GM06990 (cell line): ENCODE measurements at places on chromosomes 12 and 14.
A peak's percentile ranks its signal among the peaks of the same experiment; 100 is the strongest.

DNA sequence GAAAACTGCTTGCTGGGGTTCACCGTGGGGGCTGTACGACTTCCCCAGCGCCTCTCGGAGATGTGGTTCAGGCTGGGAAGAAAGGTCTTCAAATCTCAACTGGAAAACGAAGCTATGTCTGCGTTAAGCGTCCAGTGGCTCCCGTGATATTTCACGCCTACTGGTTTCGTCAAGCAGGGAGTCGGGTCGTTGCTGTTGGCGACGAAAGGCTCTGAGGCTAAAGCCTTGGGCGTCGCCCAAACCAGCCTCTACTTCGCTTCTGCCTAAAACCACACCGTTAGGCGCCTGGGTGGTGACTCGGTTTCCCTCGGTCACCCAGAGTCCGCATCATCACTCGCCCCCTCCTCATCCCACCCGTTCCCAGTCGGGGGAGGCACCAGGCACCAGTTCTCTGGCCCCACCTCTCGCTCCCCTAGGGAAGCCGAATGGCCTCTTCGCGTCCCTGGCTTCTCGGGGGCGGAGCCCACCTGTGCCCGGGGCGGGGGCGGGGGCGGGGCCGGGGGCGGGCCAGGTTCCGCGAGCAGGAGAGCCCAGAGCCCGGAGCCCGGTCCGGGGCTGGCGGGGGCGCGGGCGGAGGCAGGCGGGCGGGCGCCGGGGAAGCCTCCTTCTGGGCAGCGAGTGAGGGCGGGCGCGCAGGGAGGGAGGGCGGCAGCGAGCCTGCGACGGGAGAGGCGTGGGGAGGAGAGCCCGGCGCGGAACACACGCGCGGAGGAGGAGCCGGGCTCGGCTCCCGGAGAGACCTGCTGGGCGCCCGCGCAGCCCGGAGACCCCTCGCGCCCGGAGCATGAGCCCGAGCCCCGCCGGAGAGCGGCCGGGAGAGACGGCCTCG lies at the start of gene B4GALNT3:
TSS of gene B4GALNT3 (plus strand) at position 510 of the 829 bp plus-strand sequence. CDS start 438 bp downstream, outside the sequence.
- peak; percentile 14 for DNase-seq

GRCh38 chr12:67981287-67982162 lies 7.7 kb upstream of the IFNG-AS1 start:
- no peak for DNase-seq

DNA sequence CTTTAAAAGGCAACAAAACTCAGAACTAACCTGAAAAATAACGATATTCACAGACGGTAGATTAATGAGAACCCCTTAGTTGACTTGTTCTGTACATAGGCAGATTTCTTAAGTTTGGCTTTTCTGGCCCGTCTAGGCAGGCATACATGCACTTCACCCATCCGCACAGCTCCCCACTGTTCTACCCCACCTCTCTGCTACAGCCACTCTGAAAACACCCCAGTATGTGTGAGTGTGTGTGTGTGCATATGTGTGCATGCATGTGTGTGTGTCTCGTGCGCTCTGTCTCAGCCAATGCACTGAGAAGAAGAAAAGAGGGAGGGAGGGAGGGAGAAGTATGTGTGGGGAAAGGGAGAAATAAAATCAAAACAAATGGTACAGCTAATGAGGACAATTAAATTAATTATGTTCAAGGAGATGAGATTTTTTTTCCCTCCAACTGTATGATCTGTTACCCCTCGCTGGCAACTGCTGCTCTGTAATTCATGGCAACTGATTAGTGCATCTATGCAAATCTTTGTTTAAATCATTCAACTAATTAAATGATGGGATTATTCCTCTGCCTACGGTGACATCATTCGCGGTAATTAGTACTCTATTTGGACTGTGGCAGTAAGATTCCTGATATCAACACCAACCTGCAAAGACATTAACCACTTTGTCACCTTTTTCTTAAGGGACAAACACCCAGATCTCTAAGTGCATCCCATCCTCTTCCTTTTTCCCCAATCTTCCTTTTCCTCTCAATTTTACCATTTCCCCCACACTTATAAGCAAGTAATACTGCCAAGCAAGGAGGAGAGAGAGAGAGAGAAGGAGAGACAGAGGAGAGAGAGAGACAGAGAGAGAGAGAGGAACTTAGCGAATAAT lies 2.2 kb upstream of the LMO3 start:
- DNase-seq, result no peak

DNA sequence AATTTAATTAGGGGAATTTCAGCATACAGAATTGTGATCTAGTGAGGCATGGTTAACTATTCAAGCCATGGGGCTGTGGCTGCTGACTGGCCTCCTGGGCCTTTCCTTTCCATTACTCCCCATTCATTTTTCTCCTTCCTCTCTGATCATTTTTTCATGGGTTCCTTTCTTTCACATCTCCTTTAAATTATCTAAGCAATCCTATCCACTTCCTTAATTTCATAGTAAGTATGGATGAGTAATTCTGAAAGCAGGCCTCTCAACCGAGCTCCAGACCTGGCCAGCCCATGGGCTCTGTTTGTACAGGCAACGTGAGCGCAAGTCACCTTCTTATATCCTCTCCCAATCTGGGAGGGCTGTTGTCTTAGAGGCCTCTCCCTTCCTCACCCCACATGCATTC lies 13.4 kb downstream of the CKAP4 start:
- no peak for DNase-seq

- no peak for DNase-seq
Measured at GRCh38 chr12:55893723-55894122, 34.0 kb downstream of the PYM1 start.

- no peak for DNase-seq
Measured at GRCh38 chr12:8057839-8058238, 8.3 kb downstream of the C3AR1 start.

- no peak for DNase-seq
Measured at GRCh38 chr12:30839643-30840220, 85.0 kb upstream of the CAPRIN2 start.

DNA sequence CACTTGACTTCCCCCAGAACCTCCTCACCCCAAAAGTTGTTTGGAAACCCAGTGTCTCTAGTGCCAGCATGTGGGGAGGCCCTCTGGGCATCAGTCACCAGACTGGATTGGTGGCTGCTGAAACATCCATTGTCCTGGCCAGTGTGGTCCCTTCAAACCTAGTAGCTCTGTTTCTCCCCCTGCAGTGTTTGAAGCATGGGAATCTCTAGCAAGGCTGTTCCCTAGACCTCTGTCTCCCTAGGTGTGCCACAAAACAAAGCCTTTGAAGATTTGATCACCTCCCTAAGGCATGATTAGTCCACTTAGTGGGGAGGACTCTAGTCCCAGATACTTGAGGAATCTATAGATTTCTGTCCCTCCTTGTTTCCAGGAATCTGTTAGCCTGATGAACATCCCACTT lies 60.3 kb downstream of the ARF6 start:
- no peak for DNase-seq

DNA sequence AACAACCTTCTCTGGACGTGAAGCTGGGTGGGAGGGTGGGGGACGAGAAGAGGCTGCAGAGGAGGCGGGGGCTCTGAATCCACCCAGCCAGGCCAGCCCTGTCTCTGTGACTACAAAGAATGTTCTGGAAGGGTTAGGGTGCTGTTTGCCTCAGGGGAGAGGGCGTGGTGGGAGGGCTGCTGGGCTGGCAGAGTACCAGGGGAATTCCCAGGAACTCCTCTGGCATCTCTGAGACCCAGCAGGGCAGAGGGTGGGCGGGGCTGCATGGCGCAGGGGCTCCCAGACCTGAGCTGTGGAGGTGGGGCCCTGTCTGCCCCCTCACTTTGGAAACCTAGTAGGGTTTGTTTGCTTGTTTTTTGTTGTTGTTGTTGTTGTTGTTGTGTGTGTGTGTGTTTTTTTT lies 45.5 kb upstream of the FZD10 start:
- DNase-seq, result no peak

- DNase-seq, result no peak
Measured at GRCh38 chr12:127270193-127270592, 996.8 kb upstream of the TMEM132C start.

DNA sequence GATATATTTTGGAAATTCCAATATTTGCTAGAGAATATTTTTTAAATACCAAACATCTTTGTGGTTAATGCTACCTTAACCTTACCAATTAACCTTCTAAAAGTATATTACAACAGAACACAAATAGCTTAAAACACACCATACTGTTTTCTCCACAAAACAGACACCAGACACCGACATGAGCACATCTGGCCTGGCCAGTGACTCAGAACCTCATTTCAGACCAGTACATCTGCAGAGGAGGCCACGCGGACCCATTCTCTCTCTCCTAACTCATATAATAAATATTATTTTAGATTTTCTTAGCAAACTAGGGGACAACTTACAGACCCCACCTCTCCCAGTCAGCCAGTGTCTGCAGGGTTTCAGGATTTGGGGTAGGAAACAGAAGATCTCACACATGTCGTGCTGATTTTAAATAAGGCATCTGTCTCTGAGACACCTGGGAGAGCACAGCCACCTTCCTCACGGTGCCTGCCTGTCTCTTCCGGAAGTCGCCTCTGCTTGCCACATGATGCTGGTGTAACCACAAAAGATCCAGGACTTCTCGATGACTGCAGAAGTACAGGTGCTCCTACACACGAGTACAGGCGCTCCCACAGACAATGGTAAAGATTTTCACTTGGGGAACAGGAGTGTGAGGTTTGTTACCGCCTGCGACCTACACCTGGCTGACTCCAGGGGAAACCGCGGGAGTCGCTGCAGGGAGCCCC lies 9.7 kb upstream of the ANKLE2 start:
- DNase-seq, result peak; percentile 70

DNA sequence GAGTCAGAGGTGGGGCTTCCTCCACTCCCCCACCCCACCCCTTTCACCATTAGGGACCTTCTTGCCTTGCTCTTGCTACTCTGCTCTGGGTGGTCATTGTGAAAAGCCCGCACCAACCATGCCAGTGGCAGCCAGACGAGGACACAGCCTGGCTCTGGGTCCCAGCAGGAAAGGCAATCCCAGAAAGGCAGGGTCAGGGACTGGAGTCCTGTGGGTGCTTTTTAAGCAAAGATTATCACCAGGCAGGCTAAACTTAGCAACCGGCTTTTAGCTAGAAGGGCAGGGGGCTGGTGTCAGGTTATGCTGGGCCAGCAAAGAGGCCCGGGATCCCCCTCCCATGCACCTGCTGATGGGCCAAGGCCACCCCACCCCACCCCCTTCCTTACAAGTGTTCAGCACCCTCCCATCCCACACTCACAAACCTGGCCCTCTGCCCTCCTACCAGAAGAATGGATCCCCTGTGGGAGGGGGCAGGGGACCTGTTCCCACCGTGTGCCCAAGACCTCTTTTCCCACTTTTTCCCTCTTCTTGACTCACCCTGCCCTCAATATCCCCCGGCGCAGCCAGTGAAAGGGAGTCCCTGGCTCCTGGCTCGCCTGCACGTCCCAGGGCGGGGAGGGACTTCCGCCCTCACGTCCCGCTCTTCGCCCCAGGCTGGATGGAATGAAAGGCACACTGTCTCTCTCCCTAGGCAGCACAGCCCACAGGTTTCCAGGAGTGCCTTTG lies 1.2 kb upstream of the GAPDH start:
- peak; percentile 43 for DNase-seq

DNA sequence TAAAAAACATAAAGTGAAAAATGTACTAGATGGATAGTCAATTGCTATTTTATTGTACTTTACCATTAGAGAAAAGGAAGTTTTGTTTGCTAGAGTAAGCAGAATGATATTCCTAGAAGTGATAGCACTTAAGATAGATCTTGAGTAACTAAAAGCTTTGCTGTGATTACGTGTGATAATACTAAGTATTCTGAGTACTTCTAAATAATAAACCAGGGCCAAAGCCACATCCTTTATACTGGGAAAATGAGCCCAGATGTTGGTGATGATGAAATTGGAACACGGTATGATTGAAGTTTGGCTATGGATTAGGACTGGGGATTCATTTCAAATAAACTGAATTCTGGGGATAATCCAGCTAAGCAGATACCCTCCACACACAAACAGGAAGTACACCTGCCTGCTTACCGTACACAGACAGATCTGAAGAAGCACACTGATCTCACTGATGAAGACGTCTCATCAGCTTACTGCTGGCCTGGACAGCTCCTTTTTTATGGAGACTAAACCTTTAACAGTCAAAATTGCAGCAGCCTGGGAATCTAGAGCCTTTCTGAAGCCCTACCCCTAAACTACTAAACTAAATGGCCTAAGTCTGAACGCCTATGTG lies 199.8 kb downstream of the LRFN5 start:
- DNase-seq, result no peak

GRCh38 chr12:53063708-53064612 lies 14.1 kb downstream of the TNS2 start:
- no peak for DNase-seq

GRCh38 chr12:94732367-94732990 lies 82.1 kb upstream of the TMCC3 start:
- no peak for DNase-seq

DNA sequence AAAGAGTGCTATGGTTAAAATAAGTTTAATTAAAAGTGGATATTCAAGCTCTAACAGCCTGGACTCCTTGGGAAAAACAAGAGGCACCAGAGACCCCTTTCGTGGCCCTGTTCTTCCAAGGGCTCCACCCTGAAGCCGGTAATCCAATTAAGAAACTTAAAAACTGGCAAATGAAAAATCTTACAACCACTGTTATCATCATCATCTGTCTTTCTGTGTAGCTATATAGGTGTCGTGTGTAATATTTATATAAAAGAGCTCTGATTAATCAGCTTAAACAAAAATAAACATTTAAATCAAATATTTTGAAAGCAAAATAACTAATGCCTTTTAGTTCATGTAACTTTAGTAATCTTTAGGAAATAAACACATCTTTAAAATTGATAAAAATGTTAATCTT lies 4.5 kb downstream of the ATF1 start:
- no peak for DNase-seq

GRCh38 chr14:73995977-73996378 lies 23.1 kb downstream of the ENTPD5 start:
- DNase-seq, result no peak

GRCh38 chr14:26190646-26191045 lies 407.2 kb downstream of the NOVA1 start:
- DNase-seq, result no peak

- no peak for DNase-seq
Measured at GRCh38 chr12:89417246-89417977, 65.1 kb upstream of the DUSP6 start.

GRCh38 chr14:53964249-53964648 lies 7.6 kb upstream of the BMP4 start:
- DNase-seq, result no peak

DNA sequence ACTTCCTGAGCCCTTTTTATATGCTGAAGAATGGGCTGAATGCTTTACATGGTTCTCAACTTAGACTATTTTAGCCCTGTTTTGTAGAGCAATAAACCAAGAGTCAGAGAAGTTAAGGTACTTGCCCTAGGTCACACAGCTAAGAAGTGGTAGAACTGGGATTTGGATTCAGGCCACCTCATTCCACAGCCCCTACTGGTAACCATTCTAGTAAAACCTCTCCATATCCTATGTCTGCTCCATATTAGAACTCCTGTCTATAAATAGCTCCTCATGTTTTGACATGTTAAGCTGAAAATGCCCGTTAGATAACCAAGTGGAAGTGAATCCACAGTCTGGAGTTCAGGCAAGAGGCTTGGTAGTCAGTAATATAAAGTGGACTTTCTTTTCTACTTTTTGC lies 111.6 kb downstream of the HECTD4 start:
- no peak for DNase-seq
